Chondrocyte (in vitro differentiated cells): ENCODE measurements at places on chromosomes 7 and 10. TPM values are rescaled to one million over a fixed set of nuclear protein-coding genes. Genes with fewer than 3 reads are reported as not detected.

GRCh38 chr7:90892213-90892612 lies 296.1 kb downstream of the CDK14 start:
- no peak for DNase-seq
- peaks cover 26% of the 10 kb centered on the region for H3K4me1 ChIP-seq
- no peaks in the 10 kb centered on the region for H3K27me3 ChIP-seq
- H3K27ac ChIP-seq: no peak overlapping the region
- H3K36me3 ChIP-seq: no peaks in the 10 kb centered on the region

- no peaks in the 10 kb centered on the region for H3K27me3 ChIP-seq
- H3K4me3 ChIP-seq: no peak overlapping the region
- H3K27ac ChIP-seq: no peak overlapping the region
- no peak for DNase-seq
- H3K4me1 ChIP-seq: peaks cover 45% of the 10 kb centered on the region
Measured at GRCh38 chr7:91780521-91780920, 100.0 kb downstream of the MTERF1 start.

GRCh38 chr10:421170-421569 lies 268.3 kb downstream of the DIP2C start:
- H3K36me3 ChIP-seq: peaks cover 8% of the 10 kb centered on the region
- peak overlapping the region; percentile 9 for H3K4me3 ChIP-seq
- H3K27ac ChIP-seq: peak overlapping the region; percentile 62

DNA sequence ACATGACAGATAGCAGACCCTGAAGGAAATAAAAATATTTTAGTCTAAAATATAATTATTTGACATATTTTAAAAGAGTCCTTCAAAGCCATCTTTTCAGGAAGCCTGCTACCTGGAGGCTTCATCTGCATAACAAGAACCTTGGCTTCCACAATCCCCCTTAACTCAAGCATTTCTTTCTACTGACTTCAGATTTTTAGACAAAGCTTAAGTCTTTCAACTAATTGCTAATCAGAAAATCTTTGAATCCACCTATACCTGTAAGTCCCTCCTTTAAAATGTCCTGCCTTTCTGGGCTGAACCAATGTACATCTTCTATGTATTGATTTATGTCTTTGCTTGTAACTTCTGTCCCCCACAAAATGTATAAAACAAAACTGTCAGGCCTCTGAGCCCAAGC lies 23.5 kb upstream of the PRF1 start:
- no peak overlapping the region for H3K4me3 ChIP-seq
- no peak for DNase-seq
- H3K27ac ChIP-seq: no peak overlapping the region
- no peaks in the 10 kb centered on the region for H3K27me3 ChIP-seq
- H3K4me1 ChIP-seq: peaks cover 8% of the 10 kb centered on the region

NOD1 gene
- 6.0 to 8.2 TPM (median 6.6 TPM) in 3 replicates for total RNA-seq

- DNase-seq: peak; percentile 94
- H3K27me3 ChIP-seq: peaks cover 3% of the 10 kb centered on the region
- H3K4me1 ChIP-seq: peaks cover 19% of the 10 kb centered on the region
Measured at GRCh38 chr10:38010119-38010903, at the start of gene ZNF33A. TSS of gene ZNF33A (plus strand) at chr10:38010675. CDS start at chr10:38012342, 1,667 bp downstream.

DNA sequence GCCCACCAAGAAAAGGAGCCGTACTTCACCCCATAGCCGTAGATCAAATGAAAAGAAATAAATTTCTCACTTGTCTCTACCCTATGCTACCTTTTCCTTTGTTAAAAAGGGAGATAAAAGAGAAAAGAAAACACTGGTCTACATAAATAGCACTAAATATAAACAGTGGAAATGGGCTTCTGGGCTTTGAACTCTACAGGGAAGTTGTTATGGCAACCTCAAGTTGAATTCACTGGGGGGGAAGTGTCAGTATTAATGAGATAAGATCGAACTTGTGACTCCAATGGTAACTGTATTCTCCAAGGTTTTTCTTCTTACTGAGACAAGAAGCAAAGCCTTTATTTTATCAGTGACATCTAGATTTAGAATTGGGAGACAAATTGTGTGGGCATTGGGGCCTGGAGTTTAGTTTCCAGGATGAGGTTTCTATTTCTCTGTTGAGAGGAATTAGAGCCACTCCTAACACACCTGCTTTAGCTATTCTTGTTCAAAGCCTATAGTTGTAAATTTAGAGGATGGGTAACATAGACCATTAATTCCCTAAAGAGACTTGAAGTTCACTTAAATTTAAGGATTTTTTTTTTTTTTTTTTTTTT lies 604.3 kb upstream of the GALNT17 start:
- H3K27ac ChIP-seq: no peak overlapping the region
- no peak overlapping the region for H3K4me3 ChIP-seq
- DNase-seq: no peak
- no peaks in the 10 kb centered on the region for H3K27me3 ChIP-seq
- no peaks in the 10 kb centered on the region for H3K4me1 ChIP-seq

PAPOLB gene
- total RNA-seq: 0.05 TPM in 1 of 3 replicates, not detected in the others

- DNase-seq: no peak
- no peaks in the 10 kb centered on the region for H3K36me3 ChIP-seq
- no peaks in the 10 kb centered on the region for H3K4me1 ChIP-seq
- no peak overlapping the region for H3K4me3 ChIP-seq
Measured at GRCh38 chr7:13262929-13263530, 575.6 kb downstream of the ARL4A start.

- peaks cover 9% of the 10 kb centered on the region for H3K4me1 ChIP-seq
- no peak overlapping the region for H3K4me3 ChIP-seq
- peaks cover 6% of the 10 kb centered on the region for H3K36me3 ChIP-seq
- peak overlapping the region; percentile 72 for H3K27ac ChIP-seq
- H3K27me3 ChIP-seq: peaks cover 1% of the 10 kb centered on the region
Measured at GRCh38 chr7:69002416-69002815, 595.9 kb upstream of the AUTS2 start.

CFTR gene
- not detected in 3 replicates for total RNA-seq

DNA sequence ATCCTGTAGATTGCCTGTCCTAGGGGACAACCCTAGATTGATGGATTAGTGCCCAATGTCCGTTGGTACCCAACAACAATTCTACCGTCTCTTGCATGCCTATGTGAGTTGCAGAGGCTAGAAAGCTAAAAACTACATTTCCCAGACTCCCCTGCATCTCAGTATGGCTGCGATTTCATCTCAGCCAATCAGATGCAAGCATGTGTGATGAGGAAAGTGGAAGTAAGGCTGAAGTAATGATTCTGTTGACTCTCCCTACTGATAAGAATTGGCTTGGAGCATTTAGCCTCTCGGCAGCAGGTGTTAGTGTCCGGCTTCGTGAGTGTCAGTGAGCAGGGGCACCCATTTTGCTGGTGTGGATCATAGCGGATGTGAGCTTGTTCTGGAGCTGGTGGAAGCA lies 171.9 kb downstream of the FGFR2 start:
- H3K36me3 ChIP-seq: no peaks in the 10 kb centered on the region
- H3K4me1 ChIP-seq: peaks cover 8% of the 10 kb centered on the region
- no peak for DNase-seq
- H3K27ac ChIP-seq: no peak overlapping the region

GRCh38 chr7:157208571-157209413 lies 70.1 kb downstream of the UBE3C start:
- no peak for DNase-seq
- H3K27me3 ChIP-seq: no peaks in the 10 kb centered on the region
- H3K27ac ChIP-seq: no peak overlapping the region
- peaks cover 25% of the 10 kb centered on the region for H3K4me1 ChIP-seq
- H3K4me3 ChIP-seq: no peak overlapping the region

MUC12 gene
- total RNA-seq: not detected in 3 replicates

DNA sequence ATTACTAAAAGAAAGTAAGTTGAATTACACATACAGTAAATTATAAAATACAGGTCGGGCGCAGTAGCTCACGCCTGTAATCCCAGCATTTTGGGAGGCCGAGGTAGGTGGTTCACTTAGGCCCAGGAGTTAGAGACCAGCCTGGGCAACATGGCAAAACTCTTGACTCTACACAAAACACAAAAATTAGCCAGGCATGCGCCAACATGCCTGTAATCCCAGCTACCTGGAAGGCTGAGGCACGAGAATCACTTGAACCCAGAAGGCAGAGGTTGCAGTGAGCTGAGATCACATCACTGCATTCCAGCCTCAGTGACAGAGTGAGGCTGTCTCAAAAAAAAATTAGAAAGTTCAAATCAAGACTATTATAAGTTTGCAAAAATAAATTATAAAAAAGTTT lies 174.9 kb downstream of the GALNT11 start:
- peaks cover 29% of the 10 kb centered on the region for H3K36me3 ChIP-seq
- H3K4me1 ChIP-seq: peaks cover 21% of the 10 kb centered on the region

- no peak overlapping the region for H3K4me3 ChIP-seq
- no peaks in the 10 kb centered on the region for H3K36me3 ChIP-seq
- H3K4me1 ChIP-seq: no peaks in the 10 kb centered on the region
- H3K27me3 ChIP-seq: peaks cover 9% of the 10 kb centered on the region
- DNase-seq: no peak
Measured at GRCh38 chr10:128258421-128258976, 132.3 kb upstream of the MKI67 start.

DNA sequence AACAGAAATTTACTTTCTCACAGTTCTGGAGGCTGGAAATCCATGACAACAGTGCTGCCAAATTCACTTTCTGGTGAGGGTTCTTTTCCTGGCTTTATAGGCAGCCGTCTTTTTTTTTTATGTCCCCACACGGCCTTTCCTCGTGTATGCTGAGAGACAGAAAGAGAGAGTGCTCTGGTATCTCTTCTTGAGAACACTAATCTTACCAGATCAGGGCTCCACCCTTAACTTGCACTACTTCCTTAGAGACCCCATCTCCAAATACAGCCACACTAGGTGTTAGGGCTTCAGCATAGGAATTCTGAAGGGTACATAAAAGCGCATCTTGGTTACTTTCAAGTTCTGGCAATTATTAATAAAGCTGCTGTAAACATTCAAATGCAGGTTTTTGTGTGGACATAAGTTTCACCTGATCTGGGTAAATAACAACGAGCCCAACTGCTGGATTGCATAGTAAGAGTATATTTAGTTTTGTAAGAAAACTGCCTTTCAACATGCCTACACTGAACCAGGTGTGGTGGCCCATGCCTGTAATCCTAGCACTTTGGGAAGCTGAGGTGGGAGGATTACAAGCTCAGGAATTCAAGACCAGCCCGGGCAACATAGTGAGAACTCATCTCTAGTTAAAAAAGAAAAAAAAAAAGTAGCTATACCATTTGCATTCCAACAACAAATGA lies 8.2 kb upstream of the C1GALT1 start:
- H3K4me1 ChIP-seq: peaks cover 21% of the 10 kb centered on the region
- H3K27me3 ChIP-seq: no peaks in the 10 kb centered on the region
- H3K27ac ChIP-seq: no peak overlapping the region
- no peak for DNase-seq
- no peak overlapping the region for H3K4me3 ChIP-seq

DNA sequence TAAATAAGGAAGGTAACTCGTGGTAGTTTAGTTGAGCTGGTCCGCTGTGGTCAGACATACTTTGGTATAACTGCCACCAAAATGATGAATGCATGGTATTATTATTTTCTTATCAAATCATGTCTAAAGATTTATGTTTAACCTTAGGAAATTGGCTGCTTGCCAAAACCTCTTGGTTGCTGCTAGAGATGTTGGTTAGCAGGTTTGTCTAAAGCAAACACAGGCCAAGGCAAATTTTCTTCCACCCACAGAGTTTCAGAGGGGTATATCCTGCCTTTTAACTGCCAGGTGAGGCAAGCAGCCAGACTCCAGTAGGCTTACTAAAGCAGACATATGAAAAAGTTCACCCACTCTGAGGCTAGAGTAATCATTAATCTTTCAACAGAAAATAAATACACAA lies 101.4 kb downstream of the SEMA3E start:
- H3K4me3 ChIP-seq: no peak overlapping the region
- DNase-seq: no peak
- peak overlapping the region; percentile 2 for H3K27ac ChIP-seq
- peaks cover 2% of the 10 kb centered on the region for H3K36me3 ChIP-seq
- H3K27me3 ChIP-seq: no peaks in the 10 kb centered on the region

BLNK gene
- total RNA-seq: not detected in 3 replicates

- H3K27ac ChIP-seq: no peak overlapping the region
- DNase-seq: no peak
- H3K4me3 ChIP-seq: no peak overlapping the region
- H3K4me1 ChIP-seq: no peaks in the 10 kb centered on the region
- peaks cover 15% of the 10 kb centered on the region for H3K27me3 ChIP-seq
Measured at GRCh38 chr10:86335257-86335656, 31.3 kb downstream of the GRID1 start.

DNA sequence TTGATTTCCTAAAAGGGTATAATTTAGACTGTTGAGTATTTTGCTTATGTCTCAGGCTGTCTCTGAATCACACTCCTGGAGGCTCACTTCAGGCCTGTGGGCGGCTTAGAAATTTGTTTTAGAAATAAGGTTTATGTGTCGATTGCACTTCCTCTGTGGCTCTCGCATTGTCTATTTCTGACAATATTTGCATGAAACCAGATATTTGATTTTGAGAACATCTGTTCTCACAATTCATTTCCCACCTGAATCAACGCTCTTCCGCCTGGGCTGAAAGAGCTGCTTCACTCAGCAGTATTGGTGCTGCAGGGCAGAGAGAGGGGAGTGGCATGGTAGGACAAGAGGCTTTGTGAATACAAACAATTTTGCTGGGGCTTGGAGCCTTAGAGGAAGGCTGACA lies 262.0 kb downstream of the ADRA2A start:
- H3K4me1 ChIP-seq: no peaks in the 10 kb centered on the region
- H3K36me3 ChIP-seq: peaks cover 2% of the 10 kb centered on the region
- DNase-seq: no peak
- H3K27ac ChIP-seq: no peak overlapping the region
- H3K27me3 ChIP-seq: no peaks in the 10 kb centered on the region
- H3K4me3 ChIP-seq: no peak overlapping the region

DNA sequence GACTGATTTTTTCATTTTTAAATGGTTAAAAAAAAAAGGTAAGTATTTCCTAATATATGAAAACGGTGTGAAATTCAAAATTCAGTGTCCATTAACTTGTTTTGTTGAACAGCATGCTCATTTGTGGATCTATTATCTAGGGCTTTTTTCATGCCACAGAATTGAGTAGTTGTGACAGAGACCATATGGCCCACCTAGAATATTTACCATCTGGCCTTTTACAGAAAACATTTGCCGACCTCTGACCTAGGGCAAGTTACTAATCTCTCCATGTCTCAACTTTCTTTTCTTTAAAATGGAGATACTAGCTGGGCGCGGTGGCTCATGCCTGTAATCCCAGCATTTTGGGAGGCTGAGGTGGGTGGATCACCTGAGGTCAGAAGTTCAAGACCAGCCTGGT lies 41.3 kb downstream of the GRK5 start:
- H3K27me3 ChIP-seq: no peaks in the 10 kb centered on the region
- H3K27ac ChIP-seq: no peak overlapping the region
- H3K4me3 ChIP-seq: no peak overlapping the region
- H3K36me3 ChIP-seq: no peaks in the 10 kb centered on the region
- DNase-seq: no peak

DNA sequence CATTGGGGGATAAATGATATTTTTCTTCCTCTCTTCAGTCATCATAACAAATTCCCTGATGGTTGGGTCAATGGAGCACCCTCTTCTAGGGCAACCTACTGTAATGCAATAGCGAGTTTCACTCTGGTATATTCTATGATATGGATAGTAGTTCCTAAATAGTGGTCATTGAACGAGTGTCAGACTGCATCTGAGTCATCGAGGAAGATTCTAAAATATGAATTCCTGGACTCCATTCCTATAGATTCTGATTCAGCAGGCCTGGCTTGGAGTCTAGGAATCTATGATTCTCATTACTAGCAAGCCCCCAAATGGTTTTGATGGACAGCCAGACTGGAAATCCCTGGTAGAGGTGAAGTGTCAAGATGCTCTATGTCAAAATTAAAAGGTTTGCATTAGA lies 254.5 kb downstream of the BUB3 start:
- no peaks in the 10 kb centered on the region for H3K4me1 ChIP-seq
- H3K27ac ChIP-seq: no peak overlapping the region
- H3K4me3 ChIP-seq: no peak overlapping the region
- no peak for DNase-seq
- H3K27me3 ChIP-seq: peaks cover 3% of the 10 kb centered on the region
